Neural progenitor cell (in vitro differentiated cells): ENCODE measurements at places on chromosomes 4 and X.

GRCh38 chrX:9023293-9023692 is 10.6 kb downstream of the FAM9B start:
- no peak for DNase-seq

DNA sequence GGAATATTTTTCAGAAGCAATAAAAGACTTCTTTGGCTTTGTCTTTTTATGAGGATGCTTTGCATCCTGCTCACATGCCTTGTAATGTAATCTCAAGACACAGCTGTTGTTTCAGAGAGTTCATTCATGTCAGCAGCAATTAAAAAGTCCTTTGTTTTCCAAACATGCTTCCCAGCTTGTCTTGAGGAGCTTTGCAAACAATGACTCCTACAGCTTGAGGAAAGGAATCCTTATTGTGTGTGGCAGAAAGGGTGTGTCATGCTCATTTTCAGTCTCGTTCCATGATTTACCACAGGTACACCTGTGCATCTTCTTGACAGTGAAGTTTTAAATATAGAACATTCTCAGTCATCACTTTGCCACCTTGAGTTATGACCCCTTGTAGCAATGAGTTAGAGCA is 139.2 kb upstream of the AADAT start:
- DNase-seq = peak; percentile 53

DNA sequence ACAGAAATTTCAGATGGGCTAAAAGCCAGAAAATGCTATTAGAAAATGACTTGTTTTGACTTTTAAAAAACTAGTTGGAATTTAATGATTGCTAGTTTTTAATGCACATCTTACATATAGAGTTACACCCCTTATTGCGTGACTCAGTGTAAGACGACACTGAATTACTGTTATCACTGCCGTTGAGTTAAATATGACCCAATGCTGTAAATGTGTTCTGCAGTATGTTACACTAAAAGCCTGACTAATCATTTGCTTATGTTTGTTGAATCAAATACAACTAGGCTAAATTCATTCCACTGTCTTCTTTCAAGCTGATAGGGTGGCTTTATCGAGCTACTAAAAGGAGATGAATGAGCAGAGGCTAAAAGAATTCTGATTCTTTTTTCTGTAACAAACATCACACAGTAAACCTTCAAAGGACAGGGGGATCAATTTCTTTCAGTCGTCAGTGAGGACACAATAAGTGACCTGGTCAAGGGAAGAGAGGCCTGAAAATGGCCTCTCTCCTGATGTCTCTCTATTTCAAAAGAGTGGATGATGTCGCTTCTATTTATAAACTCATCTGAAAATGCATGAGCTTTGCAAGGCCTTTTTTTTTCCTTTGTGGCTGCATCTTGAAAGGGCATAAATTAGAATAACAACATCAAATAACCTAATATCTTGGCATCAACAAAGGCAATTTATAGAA is 142.2 kb upstream of the KCNIP4 start:
- DNase-seq = no peak

DNA sequence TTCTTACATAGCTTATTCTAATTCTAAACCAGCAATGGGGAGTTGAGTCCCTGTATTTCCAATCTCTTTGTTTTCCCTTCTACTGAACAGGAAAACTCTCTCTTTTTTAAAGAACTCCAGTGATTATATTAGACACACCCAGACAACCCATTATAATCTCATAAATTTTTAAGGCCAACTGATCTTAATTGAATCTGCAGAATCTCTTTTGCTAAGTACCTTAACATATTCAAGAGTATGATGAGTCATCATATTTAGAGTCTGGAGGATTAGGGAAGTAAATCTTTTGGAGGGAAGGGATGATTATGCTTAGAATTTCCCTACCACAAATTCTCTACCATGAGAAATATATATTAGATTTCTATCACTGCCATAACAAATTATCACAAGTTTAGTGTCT is 705.1 kb downstream of the CENPC start:
- no peak for DNase-seq

DNA sequence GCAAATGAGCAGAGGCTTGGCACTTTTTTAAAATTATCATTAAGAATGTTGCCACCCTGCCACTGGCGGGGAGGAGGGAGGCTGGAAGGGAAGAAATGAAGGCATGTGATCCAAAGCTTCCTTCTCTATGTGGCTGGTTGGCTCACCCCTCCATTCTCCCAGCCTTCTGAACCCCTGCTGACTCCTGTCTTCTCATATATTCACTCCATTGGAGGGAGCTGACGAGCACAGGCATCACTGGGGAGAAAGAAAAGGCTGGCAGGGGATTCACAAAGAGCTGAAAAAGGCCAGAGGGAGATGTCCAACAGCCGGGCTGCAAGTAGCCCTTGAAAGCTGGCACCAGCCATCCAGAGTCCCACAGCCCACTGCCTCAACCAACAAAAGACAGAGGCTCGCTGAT is 495.6 kb downstream of the BCOR start:
- DNase-seq = no peak

GRCh38 chr4:48127682-48128404 is 6.2 kb downstream of the TXK start:
- DNase-seq = peak; percentile 89

DNA sequence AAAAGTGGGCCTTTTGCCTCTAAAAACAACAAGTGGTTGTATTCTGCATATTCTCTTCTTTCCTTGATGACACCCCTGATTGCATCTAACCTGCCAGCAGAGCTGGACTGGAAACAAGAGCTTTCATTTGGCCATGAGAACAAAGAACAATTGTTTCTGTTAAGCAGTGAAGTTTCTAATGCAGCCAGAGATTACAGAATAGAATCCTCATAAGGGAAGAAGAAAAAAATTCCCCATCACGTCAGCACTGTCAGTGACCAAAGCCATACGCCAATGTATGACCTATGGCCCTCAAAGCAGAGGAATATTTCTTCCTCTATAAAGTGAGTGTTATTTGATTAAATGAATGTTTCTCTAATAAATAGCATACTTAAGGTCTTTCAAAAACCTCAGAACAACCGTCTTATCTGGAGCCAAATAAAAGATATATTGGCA is 529.1 kb upstream of the INTU start:
- DNase-seq = no peak

- DNase-seq = no peak
Measured at GRCh38 chr4:3200423-3201090, 48.4 kb upstream of the MSANTD1 start.

DNA sequence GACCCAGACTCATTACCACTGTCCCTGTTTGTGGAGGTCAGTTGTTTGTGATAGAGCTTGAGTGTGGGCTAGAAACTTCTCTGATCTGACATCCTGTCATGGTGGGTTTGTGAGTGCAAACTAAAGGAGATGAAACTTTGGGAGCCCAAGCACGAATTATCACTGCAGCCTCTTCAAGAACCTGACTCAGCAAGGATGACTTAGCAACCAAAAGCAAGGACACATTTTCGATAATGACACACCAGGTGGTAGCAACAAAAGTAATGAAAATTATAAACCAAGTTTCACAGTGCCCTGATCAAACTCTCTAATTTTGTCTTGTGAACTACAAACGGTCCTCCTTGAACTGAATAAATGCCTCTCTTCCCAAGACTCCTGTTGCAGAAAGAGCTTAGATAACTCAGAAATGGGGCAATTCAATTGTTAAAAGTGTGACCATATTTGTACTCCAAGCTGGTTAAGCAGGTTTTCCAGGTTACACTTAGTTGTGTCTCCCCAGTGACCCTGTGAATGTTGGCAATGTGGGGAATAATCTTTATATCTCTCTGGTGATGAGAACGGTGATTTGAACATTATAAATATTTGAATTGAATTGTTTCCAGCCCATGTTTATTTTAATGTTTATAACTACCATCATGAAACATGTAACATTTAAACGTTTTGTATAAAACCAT is 52.6 kb upstream of the ATP8A1 start:
- DNase-seq = no peak

DNA sequence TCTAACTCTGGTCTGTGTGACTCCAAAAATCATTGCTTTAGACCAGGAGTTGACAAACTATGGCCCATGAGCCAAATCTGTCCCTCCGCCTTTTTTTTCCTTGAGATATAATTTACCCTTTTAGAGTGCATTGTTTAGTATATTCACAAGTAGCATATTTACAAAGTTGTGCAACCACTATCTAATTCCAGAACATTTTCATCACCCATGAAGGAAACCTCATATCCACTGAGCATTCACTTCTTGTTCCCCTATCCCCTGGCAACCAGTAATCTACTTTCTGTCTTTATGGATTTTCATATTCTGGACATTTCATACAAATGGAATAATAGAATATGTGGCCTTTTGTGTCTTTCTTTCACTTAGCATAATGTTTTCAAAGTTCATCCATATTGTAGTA is 67.4 kb upstream of the CITED1 start:
- DNase-seq = no peak

GRCh38 chrX:40722930-40723329 is 12.4 kb downstream of the MED14 start:
- DNase-seq = no peak

GRCh38 chr4:913280-913618 is 18.9 kb downstream of the GAK start:
- DNase-seq = no peak

- DNase-seq = no peak
Measured at GRCh38 chr4:93996895-93997294, 168.3 kb downstream of the ATOH1 start.

- peak; percentile 52 for DNase-seq
Measured at GRCh38 chrX:115373308-115373707, 83.8 kb downstream of the LUZP4 start.

DNA sequence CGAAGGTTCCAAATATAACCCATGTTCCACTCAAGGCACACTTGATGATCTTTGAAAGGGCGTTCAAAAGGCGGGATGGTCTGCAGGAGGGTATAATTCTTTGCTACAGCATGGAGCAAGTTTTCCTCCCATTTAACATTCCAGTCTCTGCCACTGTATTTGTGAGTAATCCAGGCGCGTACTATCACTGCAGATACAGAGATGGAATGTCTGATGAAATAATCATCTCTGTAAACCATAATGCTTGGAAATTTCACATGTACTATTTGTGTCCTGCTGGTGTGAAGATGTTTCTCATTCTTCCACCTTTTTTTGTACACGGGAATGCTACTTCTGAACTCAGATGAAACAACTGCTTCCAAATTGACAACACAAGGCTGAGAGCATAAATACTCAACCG is 15.5 kb downstream of the SEL1L3 start:
- DNase-seq = no peak

GRCh38 chrX:21659320-21659719 is 1.2 kb upstream of the KLHL34 start:
- DNase-seq = no peak

GRCh38 chr4:118810991-118811764 is 24.7 kb downstream of the SEC24D start:
- DNase-seq = no peak

- DNase-seq = peak; percentile 7
Measured at GRCh38 chr4:106978046-106978774, 57.9 kb downstream of the DKK2 start.

GRCh38 chr4:69881173-69881773 is 21.3 kb upstream of the SULT1E1 start:
- DNase-seq = peak; percentile 63

- no peak for DNase-seq
Measured at GRCh38 chrX:53287493-53288138, 6.2 kb upstream of the IQSEC2 start.

- no peak for DNase-seq
Measured at GRCh38 chrX:44071847-44072551, 98.8 kb upstream of the NDP start.

GRCh38 chrX:66110112-66110511 is 53.9 kb upstream of the HEPH start:
- peak; percentile 9 for DNase-seq

GRCh38 chrX:132887569-132887968 is 70.9 kb downstream of the HS6ST2 start:
- no peak for DNase-seq

GRCh38 chrX:107565015-107565414 is 63.3 kb upstream of the PRPS1 start:
- DNase-seq = no peak

- DNase-seq = no peak
Measured at GRCh38 chr4:138181287-138181686, 60.9 kb downstream of the SLC7A11 start.

- DNase-seq = no peak
Measured at GRCh38 chr4:83342476-83342875, 7.8 kb upstream of the HPSE start.

DNA sequence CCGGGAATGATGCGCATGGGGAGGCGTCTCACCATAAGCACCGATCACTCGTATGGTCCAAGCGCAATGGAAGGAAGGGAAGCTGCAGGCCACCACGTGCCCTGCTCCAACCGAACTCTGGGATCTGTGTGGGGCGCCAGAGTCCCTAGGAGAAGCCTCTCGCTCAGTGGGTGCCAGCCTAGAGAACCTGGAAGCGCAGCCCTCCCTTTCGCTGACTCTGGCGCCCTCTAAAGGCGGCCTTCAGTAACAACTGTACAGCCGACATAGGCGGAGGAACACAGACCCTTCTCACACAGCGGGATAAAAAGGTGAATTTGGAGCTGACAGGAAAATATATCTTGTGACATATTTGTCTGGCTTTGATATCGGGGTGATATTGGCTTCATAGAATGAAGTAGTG is 76.0 kb downstream of the INTS6L start:
- DNase-seq = peak; percentile 69

GRCh38 chr4:109614466-109614865 is 54.4 kb downstream of the MCUB start:
- no peak for DNase-seq

DNA sequence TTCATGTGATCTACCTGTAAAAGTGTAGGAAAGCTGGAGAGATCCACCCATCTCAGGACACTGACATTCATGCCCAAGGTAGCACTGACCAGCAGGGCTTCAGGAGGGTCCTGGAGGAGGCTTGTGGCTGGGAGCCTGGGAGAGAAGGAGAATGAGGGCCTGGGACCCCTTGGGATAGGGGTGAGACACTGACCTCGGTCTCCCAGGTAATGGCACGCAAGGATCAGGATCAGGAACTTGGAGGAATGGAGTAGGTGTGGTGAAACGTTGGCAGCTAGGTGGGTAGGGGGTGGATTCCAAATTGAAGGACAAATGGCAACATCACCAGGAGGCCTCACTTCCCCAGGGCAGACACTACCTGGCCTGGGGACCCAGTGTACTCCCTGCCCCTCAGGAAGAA is 12.4 kb upstream of the RGS12 start:
- no peak for DNase-seq
